ENCODE measurements at places on chromosomes 7 and 10. TPM values are rescaled to one million over a fixed set of nuclear protein-coding genes. Genes with fewer than 3 reads are reported as not detected.

CYP2W1 gene
- not detected for total RNA-seq

CALHM3 gene
- total RNA-seq: not detected

GRID2IP gene
- total RNA-seq: not detected

MRPL43 gene
- 51.2 TPM for total RNA-seq

SPDYE16 gene
- not detected for total RNA-seq
